ENCODE measurements at places on chromosomes 12 and 14.
A peak's percentile ranks its signal among the peaks of the same experiment; 100 is the strongest.

DNA sequence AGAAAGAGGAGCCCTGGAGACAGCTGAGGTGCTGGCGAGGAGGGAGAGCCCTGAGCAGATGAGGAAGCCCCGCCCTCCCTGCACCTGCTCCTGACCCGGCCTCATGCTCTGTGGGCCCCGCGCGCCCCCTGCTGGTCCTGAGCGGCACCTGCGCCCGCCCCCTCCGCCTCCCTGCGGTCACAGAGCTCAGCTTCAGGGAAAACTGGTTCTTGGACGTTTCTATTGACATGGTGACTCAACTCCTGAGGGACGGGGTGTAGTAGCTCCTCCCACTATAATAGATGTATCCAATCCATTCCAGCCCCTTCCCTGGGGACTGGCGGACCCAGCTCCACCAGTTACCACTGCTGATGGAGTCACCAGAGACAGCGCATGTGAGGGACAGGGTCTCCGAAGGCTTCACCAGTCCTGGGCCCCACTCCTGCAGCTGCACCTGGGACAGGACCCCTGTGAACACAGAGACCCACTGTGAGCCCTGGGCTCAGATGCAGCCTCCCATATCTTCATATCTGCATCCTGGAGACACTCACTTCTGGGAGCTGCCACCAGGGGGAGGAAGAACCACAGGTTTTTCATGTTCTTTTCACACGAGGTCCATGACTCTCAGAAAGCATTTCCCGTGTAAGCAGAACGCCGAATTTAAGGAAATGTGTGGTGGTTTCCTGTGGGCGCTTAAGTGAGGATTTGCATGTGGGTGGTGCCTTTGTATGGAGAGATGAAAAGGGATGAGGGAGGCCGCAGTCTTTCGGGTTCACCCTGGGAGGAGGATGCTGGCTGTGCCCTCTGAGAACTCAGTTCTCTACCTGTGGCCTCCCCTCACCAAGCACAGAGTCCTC is 1346.4 kb downstream of the TMEM121 start:
- DNase-seq: peak; percentile 52

DNA sequence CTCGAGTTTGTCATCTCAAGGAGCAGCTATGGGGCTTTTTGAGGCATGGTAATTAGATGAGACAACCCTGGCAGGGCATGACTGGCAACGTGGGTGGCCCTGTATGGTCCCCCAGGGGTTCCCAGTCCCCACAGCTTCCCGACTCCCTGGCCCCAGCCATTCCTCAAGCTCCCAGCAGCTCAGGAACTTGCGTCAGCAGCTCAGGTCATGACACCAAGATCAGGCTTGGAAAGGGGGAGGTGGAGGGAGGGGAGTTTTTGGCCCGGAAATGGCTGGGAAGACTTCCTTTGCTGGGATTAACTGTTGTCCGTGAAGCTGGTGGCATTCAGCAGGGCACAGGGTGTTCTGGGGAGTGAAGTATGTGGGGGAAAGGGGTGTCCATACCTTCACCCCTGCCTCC is 10.4 kb upstream of the NRIP2 start:
- DNase-seq: no peak

DNA sequence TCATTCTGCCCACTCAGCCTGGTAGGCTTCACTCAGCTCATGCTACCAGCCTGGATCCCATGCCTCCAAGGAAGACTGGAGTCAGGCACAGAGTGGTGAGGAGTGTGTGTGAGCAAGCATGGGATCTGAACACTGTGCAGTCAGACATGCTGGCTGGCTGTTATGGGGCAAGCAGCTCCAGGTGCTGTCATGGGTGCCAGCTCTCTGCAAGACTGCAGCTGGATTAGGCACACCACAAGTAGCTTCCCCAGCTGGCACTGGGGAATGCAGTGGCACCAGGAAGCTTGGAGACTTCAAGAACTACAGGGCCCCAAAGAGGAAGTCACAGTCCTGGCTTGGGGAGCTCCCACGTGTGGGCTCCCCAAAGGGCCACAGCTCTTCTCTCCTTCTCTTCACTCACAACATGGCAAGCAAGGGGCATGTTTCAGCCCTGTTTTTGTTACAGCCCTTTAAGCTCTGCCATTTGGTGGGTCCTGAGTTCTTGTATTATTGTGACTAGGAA is 202.5 kb downstream of the VRK1 start:
- no peak for DNase-seq

GRCh38 chr14:105491366-105491973 is 424 bp downstream of the TEDC1 start:
- peak; percentile 76 for DNase-seq

DNA sequence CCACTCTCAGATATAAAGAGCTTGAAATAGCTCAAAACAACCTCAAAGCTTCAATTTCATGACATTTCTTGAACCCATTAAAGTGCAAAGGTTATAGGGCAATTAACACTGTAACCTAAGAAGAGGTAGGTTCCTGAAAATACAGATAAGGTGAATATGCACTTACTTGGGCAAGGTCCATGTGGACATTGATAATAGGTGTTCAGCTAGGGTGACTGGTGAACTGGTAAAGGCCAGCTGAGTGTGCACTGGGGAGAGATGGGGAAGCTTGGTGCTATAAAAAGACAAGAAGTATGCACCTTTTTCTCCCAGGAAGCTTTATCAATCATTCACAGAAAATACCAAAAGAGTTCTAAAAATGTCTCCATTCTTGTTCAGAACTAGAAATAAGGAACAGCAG is 418.6 kb downstream of the SLC16A7 start:
- no peak for DNase-seq

- no peak for DNase-seq
These were observed 5.8 kb downstream of the ARHGEF40 start for GRCh38 chr14:21075719-21076437.

DNA sequence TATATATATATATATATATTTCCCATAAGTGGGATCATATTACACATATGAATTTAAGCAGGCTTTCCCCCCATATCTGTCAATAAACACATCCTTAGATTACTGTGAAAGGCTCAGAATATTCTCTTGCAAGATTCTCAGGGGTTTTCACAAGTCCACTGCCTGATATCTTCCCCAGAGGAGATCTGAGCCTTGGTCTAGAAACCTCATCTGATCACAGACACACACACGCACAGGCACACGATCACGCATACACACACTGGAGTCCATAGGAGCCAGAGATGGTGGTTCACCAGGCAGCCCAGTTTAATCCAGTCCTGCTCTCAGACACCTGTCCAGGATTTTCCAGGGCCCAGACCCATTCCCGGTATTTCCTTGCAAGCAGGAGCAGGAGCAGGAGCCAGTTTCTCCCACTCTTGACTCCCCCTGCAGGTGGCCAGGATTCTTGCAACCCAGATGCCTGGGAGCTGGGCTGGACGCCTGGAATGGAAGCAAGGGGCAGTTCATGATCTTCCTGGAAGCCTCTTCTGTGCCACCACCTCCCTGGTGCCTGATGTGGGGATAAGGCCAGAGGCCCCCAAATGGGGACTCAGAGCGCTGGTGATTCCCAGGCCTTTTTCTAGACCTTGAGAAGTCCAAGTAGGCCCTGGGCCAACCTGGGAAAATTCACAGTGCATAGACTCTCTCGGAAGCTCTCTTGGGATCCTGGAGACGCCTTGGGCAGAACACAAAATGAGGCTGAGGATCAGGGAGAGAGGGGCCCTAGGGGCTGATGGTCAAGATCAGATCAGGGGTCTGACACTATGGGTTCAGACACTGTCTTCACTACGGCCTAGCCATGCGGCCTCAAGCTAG is 16.5 kb upstream of the KRT78 start:
- no peak for DNase-seq

- no peak for DNase-seq
These were observed 38.1 kb downstream of the PZP start for GRCh38 chr12:9169979-9170634.

- no peak for DNase-seq
These were observed 42.1 kb upstream of the LGR5 start for GRCh38 chr12:71397433-71397954.

DNA sequence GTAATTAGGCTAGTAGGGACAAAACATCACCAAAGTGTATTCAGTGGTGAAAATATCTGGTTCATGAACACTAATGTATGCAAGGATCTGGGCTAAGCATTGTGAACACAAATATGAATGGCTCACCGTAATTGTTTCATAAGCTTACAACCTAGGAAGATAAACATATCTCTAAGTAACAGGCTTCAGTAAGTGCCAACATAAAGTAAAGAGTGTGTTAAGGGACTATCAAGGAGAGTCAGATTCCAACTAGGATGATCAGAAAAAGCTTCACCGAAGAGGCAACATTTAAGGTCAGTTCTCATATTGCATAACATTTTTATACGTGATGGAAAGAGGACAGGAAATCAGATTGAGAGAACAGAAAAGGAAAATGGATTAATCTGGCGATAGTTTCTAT is 29.4 kb downstream of the ABCC9 start:
- no peak for DNase-seq

GRCh38 chr14:101225157-101226152 is 321.9 kb upstream of the RTL1 start:
- DNase-seq: no peak

GRCh38 chr12:122977153-122977552 is 2.1 kb downstream of the OGFOD2 start:
- DNase-seq: no peak

DNA sequence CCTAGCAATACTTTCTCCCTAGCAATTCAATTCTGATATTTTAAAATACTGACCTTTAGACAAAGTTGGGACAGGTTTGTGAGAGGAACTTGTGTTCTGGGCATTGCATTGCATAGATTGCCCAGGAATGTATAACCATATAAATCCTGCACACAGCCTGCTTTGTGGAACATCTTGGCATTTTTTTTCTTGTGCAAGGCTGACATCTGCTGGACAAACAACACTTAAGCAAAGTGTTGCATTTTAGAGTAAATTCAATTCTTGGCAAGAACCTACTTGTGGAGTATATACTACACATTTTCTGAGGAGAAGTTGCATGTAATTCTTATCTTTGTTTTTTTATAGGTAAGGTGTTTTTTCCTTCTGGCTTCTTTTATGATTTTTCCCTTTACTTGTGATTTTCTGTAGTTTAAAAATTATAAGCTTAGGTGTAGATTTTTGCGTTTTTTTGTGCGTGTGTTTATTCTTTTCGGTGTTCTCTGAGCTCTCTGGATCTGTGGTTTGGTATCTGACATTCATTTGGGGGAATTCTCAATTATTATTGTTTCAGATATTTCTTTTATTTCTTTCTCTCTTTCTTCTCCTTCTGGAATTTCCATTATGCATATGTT is 26.4 kb downstream of the TESPA1 start:
- peak; percentile 49 for DNase-seq

All from activated CD4-positive, CD25-positive, alpha-beta regulatory T cell treated with anti-CD3 and anti-CD28 coated beads, Interleukin-2, amount 50 U/mL, for 16 hours (primary cell).